ENCODE measurements at places on chromosomes 6 and 20. TPM values are rescaled to one million over a fixed set of nuclear protein-coding genes. Genes with fewer than 3 reads are reported as not detected.

GRCh38 chr6:109073344-109074132 lies 21.1 kb downstream of the SESN1 start:
- peak; percentile 57 for ATAC-seq

DNA sequence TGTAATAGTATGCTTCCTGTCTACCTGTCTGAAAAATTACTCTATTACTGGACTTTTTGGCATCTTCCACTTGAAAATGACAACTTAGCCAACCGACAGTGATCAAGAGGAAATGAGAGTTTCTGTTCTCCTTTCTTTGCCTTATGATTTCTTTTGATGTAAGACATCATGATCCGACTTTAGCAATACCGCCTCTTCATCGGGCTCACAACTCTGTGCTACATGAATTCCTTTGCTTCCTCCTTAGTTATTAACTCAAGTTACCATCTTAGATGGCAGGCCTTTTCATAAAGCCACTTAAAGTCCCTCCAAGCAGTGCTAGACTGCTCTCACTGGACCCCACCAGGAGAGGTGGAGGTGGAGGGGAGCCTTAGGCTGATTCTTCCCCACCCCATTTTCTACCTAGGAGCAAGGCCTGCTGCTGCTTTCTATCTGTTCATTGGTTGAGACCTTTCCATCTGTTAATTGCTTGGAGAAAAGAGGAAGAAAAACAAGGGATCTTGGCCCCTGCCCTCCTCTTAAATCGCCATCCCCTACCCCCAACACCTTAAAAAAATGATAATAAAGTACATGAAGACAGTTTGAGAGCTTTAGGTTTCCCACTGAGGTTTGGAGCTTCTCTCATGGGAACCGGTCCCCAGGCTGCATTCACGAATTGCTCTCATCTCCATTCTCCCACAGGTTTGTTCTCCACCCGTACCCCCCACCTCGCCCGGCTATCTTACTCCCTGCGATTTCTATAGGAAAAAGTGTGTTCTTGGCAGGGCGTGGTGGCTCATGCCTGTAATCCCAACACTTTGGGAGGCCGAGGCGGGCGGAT lies 21.6 kb upstream of the MCM3 start:
- peak; percentile 52 for ATAC-seq

DNA sequence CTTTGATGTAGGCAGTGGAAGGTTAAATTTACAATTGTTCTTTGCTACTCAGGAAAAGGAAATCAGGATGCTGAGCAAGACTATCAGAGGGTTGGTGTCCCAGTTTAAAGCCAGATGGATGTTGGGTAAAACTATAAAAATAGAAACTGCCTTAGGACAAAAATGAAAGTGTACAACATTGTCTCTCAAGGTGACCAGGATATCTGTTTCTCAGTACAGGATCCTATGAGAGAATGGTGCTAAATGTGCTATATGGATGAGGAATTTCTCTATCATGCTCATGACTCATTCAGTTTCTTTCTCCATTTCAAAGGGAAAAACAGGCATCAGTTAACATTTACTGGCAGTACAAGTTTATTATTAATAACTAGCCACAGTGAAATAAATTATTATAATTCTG lies 534.2 kb upstream of the GJE1 start:
- ATAC-seq = no peak

DNA sequence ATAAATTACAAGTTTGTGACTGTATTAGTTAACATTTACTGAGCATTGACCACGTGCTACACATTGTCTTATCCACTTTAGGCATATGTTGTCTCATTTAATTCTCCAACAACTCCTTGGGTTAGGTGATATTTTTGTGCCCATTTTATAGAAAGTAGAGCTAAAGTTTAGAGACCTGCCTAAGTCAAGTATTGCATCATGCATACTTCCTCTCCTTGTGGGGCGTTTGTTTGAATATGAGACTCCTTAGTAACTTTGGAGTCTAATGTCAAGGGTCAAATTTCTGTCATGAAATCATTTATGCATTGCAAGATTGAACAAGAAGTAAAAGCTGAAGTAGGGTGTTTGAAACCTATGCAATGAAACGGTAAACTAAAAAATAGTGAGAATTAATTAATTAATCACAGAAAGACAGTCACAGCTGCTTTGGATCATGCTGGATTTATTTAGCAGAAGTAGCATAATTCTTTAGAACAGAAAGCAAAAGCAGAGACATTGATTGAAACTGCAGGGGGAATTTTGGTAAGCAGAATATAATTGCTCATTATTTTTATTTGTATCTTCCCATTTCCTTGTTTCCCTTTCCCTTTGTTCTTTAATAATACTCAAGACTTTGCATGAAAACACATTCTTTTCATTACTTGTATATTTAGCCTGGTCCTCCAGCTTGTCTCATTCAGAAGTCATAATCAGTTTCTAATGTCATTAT lies 1374.4 kb upstream of the GJE1 start:
- ATAC-seq = no peak

DNA sequence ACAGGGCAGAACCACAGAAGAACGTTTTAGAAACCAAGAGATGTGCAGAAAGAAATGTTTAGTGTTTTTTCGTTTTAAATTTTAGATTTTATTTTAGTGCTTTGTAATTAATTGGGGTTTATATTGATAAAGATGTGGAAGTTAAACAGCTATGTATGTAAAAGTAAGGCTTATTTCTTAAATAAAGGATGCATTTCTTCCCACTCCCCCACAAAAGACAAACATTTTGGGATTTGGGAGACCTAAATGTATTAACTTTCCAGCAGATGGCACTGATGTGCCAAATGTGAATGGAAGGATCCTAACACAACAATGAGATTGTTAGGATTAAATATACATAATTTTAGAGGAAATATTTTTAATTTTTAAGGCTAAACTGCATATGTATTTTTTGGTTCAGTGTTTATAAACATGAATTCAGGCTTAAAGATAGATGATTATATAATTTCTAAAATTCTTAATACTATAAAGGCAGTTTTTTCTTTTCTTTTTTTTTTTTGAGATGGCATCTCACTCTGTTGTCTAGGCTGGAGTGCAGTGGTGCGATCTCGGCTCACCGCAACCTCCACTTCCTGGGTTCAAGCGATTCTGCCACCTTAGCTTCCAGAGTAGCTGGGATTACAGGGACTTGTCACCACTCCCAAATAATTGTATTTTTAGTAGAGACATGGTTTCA lies 12.0 kb downstream of the PFDN4 start:
- no peak for ATAC-seq

DNA sequence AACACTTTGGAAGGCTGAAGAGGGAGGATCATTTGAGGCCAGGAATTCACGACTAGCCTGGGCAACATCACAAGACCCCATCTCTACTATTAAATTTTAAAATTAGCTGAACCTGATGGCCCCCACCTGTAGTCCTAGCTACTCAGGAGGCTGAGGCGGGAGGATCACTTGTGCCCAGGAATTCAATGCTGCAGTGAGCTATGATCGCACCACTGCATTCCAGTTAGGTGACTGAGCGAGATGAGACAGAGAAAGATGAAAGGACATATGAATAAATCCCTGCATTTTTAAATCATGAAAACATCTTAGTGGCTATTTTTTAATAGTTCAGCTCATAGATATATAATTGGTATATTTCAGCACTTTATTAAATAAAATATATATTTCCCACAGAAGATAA lies 93.8 kb downstream of the GPR63 start:
- ATAC-seq = no peak

GRCh38 chr20:10935658-10936402 lies 262.0 kb upstream of the JAG1 start:
- no peak for ATAC-seq

- ATAC-seq = no peak
Observed at GRCh38 chr20:32365564-32365963, 7.4 kb downstream of the ASXL1 start.

DNA sequence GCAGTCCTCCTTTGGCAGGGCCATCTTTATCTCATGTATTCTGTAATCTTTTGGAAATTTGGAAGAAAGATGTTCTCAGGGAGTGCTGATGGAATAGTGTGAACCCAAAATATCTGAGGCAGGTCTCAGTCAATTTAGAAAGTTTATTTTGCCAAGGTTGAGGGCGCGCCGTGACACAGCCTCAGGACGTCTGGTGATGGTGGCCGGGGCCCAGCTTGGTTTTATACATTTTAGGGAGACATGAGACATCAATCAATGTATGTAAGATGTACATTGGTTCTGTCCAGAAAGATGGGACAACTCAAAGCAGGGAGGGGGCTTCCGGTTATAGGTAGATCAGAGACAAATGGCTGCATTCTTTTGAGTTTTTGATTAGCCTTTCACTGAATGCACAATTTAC lies 89.8 kb downstream of the ERMARD start:
- no peak for ATAC-seq

DNA sequence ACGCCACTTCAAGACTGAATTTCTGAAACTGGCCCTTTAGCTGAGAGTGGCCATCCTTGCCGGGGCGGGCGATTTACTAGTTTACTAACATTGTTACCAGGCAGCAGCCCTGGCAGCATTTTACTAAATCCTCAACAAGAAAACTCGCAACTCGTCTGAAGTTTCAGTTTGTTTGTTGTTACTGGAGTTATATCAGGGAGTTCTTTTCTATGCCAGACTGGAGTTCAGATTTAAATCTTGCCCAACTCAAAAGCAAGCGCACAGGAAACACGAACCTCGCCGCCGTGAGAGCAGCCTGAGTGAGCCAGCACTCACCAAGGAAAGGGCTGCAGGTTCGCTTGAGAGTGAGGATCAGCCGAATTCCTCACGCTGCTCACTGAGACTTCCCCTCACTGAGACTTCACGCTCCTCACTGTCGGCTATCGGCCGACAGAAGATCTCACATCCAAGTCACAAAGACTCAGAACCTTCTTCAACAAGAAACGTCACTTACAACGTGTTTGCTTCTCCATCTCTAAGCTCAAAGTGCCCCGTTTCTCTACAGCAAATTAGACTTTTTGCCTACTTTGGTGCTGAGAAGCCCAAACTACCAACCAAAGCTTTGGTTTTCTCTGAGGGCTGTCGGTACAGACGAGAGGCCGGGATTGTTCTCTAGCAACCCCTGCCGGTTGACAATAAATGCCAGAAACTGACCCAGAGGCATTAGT lies 78.9 kb downstream of the OLIG3 start:
- peak; percentile 98 for ATAC-seq

DNA sequence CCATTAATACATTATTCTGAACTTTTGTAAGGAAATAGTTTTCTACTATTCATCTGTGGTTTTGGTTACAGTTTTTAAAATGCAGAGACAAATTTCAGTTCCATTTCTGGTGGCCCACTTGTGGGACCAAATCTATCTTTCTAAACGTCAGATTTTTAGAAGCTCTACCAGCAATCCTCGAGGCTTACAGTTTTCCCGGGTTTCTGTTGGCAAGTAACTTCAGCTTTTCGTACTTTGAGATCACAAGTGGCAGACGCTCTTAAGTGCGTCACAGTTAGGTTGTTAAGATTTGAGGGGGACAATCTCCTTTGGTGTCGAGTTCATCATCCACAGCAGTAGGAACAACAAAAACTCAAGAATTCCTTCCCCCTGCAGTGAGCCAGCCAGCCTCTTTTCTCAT lies 60.0 kb downstream of the JARID2 start:
- no peak for ATAC-seq

DNA sequence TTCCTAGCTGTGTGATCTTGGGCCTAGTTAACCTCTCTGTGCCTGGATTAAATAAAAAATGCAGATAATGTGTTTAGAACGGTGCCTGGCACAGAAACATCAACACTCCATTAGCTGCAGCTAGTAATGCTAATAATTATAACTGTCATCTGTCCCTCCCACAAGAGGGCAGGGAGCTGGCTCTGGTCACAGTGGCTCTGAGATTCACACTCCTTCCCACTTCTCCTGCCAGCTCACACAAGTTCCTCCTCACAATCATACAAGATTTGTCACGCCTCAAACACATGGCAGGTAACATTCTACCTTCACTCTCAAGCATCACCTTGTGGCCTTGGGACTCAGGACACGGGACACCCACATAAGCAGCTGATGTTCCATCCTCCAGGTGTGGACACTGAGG lies 2.4 kb downstream of the ADA start:
- no peak for ATAC-seq

DNA sequence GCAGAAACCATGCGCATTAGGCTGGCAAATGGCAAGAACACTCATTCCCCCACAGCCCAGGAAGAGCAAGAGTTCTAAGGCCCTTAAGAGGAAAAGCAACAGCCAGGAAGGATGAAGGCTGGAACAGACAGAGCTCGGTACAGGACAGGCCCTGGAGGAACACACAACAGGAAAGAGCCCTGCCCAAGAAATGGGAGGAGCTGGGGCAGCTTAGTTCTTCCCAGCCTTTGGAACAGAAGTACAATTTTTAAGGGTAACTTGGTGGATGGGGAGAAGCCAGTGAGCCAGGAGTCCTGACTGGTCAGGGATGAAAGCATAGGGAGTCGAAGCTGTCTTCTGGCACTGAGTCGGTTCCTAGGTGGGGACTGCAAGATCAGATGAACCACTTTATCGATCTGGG lies 32.4 kb downstream of the OR2B2 start:
- no peak for ATAC-seq

DNA sequence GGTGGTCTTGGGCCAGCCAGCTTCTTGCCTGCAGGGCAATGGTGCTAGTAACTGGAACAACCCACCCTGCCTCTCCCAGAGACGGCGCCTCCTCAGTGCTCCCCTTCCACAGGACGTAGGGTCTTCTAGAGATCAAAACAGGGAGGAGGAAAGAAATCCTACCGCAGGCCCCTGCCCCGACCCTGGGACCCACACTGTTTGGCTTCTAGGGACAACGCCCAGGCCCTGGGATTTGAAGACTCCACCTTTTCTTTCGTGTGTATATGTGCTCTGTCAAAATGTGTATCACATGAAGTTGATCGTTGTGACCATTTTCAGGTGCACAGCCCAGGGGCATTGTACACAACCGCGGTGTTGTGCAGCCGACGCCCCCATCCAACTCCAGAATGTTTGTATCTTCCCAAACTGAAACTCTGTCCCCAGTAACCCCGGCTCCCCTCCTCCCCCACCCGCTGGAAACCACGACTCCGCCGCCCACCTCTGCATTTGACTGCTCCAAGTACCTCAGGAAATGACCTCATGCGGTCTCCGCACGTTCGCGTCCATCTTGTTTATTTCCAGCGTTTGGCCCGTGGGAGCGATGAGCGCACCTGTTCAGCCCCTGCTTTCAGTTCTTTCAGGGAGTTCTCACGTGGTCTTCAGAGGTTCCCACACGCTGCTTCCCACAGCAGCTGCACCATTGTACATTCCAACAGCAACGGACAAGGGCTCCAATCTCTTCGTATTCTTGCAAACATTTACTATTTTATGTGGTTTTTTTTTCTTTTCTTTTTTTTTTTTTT lies 3.4 kb upstream of the BHLHE23 start:
- ATAC-seq = peak; percentile 84

- ATAC-seq = no peak
Observed at GRCh38 chr6:95802978-95803377, 212.8 kb upstream of the FUT9 start.

Gene OVOL2
- total RNA-seq = not detected

Gene PPP1R14C
- not detected for total RNA-seq

Gene BMP7
- not detected for total RNA-seq

Gene EYA2
- total RNA-seq = not detected

Gene RPN2
- total RNA-seq = 178 TPM

Gene TP53TG5
- 0.11 TPM for total RNA-seq

Gene KHDRBS2
- not detected for total RNA-seq

Data from activated T-helper 17 cell treated with anti-CD3 and anti-CD28 coated beads, Interleukin-2, amount 50 U/mL, for 72 hours (primary cell).